Stimulated activated CD4-positive, alpha-beta T cell treated with anti-CD3 and anti-CD28 coated beads, Interleukin-15, amount 100 ng/mL, for 1 hour (primary cell): ENCODE measurements at places on chromosomes 1 and 21.

GRCh38 chr1:245896258-245896657 lies 610.8 kb downstream of the SMYD3 start:
- no peak for DNase-seq

DNA sequence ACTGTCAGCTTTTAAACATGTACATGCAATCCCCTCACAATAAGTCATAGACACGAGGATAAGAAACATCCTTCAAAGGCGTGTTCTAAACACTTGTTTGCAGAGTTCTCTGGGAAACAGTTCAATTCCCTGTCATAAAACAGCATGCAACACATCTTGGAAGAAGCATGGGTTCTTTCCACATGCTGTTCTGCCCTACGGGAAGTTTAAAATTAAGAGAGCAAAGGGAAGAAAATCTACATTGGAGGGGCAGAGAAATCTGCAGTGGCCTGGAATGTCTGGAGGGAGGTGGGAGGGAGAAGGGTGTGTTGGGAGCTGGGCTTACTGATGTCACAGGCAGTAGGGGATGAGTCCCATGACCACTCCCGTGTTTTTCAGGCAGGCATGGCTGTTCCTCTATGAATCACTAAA lies 98.3 kb upstream of the SLC2A1 start:
- no peak for DNase-seq

- no peak for DNase-seq
Observed at GRCh38 chr1:182608845-182609610, 4.8 kb upstream of the RGS16 start.

GRCh38 chr1:196558411-196558810 lies 49.8 kb downstream of the KCNT2 start:
- DNase-seq: no peak

DNA sequence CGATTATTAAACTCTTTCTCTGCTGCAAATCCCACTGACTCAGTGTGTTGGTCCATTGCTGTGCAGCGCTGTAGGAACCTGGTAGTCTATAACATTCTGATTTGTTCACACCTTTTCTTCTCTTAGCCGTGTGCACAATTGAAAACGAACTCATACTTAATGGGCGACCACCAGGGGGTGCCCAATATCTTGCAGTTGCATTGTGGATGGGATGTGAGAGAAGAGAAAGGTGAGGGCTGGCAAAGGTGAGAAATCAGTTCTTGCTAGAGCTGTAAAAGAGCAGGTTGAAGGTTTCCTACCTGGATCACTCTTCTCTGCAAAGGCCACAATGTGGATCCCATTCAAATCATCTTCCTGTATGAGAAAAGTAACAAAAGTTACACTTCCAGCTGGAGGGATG lies 51.0 kb downstream of the CASQ2 start:
- DNase-seq: peak; percentile 5
